ENCODE measurements at places on chromosomes 11 and 22.

DNA sequence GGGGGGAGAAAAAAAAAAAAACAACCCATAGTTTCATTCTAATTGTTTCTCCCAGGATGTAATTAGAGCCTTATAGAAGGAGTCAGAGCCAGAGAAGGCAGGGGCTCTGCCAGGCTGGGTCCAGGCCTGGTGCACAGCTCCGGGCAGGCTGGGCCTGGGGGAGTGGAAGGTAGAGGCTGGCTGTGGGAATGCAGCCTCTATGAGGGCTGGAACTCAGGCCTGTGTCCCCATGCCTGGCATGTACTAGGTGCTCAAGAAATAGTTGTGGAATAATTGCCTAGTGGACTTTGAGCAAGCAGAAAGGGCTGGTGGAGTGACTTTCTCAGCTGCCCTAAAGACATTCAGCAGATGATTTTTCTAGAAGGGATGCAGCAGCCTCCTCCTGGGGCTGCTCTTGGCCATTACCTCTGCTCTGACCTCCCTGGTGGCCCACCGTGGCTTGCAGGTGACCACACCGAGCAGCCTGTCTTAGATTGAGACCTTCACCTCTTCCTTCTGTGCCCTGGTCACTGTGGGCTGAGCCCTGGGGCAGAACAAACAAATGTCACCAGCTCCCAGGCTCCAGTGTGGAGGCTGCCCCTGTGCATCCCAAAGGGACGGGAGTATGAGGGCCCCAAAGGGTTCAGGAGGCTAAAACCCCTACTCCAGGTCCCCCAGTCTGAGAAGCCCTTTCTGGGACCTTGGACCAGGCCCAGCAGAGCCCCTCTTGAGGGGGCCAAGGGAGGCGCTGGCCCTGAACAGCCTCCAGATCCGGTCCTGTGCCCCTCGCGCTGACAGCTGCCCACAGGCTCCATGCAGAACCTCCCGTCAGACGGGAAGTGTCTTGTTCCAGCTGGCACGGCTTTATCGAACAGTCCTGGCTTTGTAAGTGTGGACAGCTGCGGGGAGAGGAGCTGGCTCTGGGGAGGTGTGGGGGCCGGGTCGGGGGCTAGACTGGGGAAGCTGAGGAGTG lies 18.8 kb downstream of the MYEOV start:
- no peak for DNase-seq

- DNase-seq, result no peak
Observed at GRCh38 chr11:9002920-9003572, 755 bp downstream of the NRIP3 start.

DNA sequence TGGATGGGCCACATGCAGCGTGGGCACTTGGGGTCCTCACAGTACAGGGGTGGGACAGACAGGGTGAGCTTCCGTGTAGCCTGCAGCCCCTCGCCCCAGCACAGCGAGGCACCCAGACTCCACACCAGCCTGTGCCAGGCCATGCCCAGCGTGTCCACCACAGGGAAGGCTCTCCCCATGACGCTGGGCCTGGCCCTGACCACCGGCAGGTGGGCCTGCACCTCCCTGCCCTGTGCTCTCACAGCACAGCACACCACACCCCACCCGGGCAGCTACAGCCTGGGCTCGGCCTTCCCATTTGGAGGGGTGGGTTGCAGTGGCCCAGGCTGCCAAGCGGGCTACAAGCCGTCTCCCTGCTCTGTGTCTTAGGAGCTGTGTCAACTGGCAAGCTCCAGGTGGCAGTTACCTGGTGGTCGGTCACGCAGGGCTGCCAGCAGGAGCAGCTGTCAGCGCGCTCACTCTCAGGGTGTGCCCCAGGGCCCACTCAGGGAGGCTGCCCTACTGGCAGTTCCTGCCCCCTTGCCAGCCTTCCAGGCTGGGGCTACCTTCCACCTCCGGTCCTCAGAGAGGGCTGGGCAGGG lies 4.6 kb downstream of the MOB2 start:
- DNase-seq, result no peak

DNA sequence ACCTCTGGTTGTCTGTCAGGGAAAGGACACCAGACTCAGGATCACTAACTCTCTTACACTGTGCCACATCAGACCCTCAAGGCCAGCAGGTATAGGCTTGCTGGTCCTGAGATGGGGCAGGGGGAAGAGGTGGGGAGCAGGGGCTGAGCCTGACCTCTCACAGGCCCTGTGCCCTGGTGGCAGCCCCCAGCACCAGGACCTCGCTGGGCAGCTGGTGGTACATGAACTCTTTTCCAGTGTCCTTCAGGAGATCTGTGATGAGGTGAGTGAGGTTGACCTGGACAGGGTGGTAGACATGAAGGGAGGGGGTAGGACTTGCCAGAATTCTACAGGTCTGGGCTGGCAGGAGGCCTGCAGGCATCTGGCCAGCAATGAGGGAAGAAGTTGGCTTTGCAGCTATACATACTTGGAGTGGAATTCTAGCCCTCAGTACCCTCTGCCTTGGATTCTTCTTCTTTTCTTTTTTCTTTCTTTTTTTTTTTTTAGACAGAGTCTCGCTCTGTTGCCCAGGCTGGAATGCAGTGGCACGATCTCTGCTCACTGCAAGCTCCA lies 1.4 kb downstream of the NUDT22 start:
- no peak for DNase-seq

- DNase-seq, result peak; percentile 30
Observed at GRCh38 chr11:93236741-93237675, 39.2 kb upstream of the SLC36A4 start.

DNA sequence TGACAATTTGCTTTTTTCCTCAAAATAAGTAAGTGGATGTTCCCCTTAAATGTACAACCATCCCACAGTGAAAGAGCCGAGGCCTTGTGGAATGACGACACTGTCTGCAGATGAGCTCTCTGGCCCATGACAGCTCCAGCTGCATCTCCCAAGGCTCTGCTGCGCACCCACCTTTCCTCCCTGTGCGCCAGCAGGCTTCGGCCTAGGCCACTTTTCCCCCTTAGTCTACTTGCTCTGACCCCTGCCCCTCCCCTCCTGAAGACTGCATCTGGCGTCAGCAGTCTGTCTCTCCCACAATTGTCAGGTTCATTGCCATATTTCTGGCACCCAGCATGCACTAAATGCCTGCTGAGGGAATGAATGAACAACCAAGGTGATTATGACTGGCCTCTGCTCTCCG lies 2.0 kb downstream of the TOP3B start:
- no peak for DNase-seq

- peak; percentile 88 for DNase-seq
Observed at GRCh38 chr11:114321621-114322257, 25.5 kb downstream of the NNMT start.

DNA sequence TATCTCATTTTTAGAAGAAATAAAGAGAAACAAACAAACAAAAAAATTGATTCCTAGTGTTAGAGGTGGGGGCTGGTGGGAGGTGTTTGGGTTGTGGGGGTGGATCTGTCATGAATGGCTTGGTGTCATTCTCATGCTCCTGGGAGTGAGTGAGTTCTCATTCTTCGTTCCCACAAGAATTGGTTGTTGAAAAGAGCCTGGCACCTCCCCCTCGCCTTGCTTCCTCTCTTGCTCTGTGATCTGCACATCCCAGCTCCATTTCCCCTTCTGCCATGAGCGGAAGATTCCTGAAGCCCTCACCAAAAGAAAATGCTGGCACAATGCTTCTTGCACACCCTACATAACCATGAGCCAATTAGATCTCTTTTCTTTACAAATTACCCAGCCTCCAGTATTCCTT lies 277.8 kb downstream of the ST3GAL4 start:
- DNase-seq, result peak; percentile 48

DNA sequence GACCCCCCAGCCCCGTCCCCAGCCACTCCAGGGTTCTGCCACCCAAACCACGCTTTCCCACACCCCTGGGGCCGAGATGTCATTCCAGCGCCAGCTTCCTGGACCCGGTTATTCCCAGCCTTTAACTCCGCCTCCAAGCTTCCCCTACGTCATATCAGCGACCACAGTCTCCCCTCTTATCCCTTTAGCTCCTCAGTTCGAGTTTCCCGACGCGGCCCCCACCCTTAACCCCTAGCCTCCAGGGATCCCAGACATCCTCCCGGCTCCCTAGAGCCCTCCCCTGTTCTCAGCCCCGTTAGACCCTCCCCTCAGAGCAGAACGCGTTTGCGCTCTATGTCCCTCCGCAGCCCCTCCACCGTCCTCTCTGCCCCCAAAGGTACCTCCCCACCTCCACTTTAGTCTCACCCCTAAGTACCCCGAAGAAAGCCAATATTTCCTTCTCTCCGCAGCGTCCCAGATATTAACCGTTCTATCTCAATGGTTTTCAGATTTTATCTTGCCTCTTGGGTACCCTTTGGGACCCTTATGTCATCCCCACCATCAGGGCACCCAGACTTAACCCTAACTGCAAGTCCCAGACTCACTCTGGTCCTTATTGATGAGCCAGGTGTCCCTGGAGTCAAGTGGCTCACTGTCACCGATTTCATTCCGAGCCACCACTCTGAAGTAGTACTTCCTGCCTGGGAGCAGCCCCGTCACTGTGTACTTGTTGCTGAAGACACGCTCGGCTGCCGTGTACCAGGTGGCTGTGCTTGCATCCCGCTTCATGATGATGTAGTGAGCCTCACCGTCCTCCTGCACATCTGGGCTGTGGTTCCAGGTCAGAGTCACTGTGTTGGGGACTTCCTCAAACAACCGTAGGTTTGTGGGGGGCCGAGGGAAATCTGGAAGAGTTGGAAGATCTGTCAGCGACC lies 8.0 kb downstream of the TMEM86A start:
- peak; percentile 45 for DNase-seq

- no peak for DNase-seq
Observed at GRCh38 chr11:79363256-79363655, 77.6 kb downstream of the TENM4 start.

GRCh38 chr11:28799316-28799715 lies 691.1 kb downstream of the METTL15 start:
- DNase-seq, result no peak

GRCh38 chr11:46692450-46692849 lies 8.0 kb downstream of the ARHGAP1 start:
- peak; percentile 44 for DNase-seq

DNA sequence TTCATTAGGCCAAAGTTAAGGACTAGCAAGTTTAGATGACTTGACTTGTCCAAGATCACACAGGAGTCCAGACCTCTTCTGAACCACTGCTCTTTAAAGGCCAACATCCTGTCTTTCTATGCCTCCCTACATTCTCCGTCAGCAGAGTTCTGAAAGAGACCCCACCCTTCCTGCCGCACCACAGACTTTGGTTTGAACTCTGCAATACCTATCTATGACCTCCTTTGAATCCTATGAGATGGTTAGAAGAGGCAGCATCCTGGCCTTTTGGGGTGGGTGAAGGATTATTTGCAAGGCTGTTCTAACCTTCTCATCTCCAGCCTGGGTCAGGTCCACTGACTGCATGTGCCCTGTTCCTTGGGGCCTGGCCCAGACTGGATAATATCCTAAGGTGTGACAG lies 4.3 kb upstream of the RRM1 start:
- no peak for DNase-seq

DNA sequence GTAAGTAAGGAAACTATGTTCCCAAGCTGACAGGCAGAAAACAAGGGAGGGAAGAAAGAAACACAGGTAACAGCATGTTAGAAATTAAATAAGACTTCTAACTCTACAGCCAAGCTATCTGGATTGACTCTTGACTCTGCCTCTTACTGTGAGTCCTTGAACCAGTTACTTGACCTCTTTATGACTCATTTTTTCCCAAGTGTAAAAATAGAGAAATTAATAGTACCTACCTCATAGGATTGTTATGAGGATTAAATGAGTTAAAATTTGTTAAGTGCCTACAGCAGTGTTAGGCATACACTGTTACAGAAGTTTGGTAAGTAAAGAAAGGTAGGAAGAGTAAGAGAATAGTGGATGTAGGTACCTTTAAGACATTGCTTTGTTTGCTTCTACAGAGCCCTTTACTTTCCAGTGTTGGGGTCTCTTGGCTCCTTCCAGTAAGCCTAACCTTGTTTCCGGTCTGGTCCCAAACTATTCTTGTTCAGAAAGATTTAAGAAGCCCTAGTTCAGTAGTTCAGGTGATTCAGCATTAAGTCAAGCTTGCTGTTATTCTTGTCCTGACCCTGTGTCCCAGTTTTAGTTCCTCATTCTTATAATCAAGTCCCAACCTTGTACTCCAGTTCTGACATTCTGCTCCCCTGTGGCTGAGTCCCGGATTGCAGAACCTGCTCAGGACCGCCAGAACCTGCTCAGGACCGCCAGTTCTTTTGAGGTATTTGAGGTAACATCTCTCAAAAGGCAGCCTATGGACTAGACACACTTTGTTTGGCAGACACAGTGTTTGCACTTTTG lies 963.4 kb upstream of the CCDC90B start:
- peak; percentile 16 for DNase-seq

- DNase-seq, result no peak
Observed at GRCh38 chr11:12239804-12240371, 129.5 kb downstream of the MICAL2 start.

- DNase-seq, result peak; percentile 78
Observed at GRCh38 chr11:59221441-59221840, 8.7 kb upstream of the MPEG1 start.

GRCh38 chr11:23151819-23152218 lies 291.5 kb upstream of the CCDC179 start:
- DNase-seq, result peak; percentile 10

DNA sequence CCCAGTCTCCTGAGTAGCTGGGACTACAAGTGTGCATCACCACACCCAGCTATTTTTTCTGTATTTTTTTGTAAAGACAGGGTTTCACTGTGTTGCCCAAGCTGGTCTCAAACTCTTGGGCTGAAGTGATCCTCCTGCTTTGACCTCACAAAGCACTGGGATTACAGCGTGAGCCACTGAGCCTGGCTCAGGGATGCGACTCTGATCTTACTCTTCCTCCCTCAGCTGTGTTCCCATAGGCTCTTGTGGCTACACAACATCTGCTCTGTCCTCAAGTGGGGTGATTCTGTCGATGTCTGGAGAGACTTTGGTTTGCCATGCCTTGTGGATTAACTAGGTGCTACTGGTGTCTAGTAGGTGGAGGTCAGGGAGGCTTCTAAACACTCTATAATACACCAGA lies 127.0 kb upstream of the SERPIND1 start:
- DNase-seq, result no peak

Data from fibroblast of upper back skin (primary cell).